Activated CD4-positive, alpha-beta T cell treated with anti-CD3 and anti-CD28 coated beads, Interleukin-2, amount 50 U/mL, for 24 hours (primary cell): ENCODE measurements at places on chromosomes 6 and 20.

DNA sequence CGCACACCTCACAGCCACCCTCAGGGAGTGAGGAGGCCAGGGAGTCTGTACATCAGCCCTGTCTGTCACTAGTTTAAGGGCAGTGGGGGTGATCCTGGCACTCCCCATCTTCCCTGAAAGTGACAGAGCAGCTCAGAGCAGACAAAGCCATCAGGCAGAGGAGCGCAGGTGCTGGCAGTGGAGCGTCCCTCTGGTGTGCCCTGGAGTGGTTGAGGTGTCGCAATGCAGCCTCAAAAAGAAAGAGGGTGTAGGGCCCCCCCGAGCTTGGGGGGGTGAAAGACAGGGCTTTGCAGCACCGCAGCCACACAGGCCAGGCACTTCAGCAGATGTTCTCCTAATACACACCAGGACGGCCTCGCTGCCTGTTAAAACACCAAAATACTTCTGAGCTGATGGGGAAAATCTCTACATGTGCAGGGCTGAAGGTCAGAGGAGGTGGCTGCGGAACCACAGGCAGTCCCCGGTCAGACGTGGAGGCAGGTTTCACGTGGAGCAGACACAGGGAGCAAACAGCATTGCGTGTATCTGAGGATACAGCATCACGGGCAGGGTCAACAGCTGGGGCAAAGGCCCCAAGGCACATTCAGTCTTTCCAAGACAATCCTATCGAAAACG is 69.5 kb downstream of the PREX1 start:
- DNase-seq, result no peak

- no peak for DNase-seq
These were observed 592.4 kb downstream of the RFPL4B start for GRCh38 chr6:112939563-112939962.

DNA sequence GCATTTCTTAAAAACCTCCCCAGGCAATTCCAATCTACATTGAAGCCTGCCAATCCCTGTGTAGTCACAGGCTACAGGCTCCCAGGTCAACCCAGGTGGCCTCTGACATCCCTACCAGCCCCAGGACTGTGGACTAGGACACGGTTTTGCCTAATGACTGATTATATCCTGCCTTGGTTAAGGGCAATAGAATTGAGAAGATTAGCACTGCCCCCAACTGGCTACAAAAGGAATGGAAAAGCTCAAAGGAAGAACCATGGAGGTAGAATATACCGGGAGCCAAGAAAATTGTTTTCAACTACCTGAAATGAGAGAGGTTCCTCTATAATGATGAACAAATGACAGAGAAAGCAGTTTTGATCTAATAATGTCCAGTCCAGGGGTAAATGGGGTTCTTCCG is 421.1 kb upstream of the AGPAT4 start:
- DNase-seq, result no peak

DNA sequence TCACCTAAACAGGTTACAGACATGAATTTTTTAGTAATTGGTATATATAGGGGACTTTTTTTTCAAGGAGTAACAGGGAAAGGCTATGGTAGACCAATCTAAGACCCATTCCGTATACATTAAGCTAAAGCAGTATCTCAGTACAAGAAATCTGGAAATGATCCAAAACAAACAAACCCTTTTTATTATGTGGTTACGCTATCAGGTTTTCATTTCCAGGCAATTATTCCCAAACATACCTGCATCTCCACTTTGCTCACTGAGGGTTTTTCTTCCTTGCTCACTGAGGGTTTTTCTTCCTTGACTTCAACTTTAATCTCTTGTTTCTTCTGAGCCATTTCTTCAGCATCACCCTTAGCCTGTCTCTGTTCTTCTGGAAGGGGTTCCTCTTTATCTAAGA is 107.3 kb downstream of the EPB41L2 start:
- no peak for DNase-seq

- DNase-seq, result no peak
These were observed 4.9 kb upstream of the YTHDF1 start for GRCh38 chr20:63220696-63221399.

GRCh38 chr6:111597291-111598086 is 8.2 kb downstream of the TRAF3IP2 start:
- no peak for DNase-seq

DNA sequence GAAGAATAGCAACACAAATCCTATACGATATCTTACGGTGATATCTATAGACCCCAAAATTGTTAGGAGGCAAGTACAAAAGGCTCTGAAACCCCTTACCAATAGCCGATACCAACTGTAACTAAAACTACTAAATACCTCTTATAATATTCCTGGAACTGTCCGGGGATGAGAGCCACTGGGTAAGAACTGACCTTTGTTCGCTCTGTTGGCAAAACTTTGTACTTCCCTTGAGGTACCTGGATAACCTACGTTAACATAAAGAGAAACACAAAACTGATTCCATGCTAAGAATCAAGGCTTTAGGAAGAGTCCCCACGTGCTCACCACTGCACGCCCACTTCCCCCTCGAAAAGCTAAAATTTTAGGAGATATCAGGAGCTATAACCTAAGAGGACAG is 9.7 kb downstream of the PHF10 start:
- DNase-seq, result no peak

DNA sequence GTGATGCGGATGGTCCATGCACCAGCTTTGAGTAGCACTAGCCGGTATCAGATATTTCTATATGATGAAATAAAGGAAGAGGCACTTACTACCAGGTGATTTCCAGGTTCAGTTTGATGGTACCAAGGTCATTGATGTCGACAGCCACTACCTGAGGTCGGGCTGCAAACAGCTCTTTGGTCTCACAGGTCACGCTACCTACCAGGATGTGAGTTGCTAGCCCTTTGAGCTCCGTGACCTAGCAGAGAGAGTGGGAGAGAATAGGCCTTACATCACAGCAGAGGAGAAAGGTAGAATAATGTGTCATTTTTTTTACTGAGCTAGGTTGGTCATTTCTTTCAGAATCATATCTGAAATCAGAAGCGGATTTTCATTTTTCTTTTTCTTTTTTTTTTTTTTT is 51.0 kb upstream of the ARMH2 start:
- DNase-seq, result no peak

GRCh38 chr6:8993111-8993510 is 557.8 kb upstream of the SLC35B3 start:
- DNase-seq, result no peak

GRCh38 chr20:34675561-34675960 is 1.3 kb downstream of the PIGU start:
- DNase-seq, result no peak

GRCh38 chr20:53530440-53530839 is 63.2 kb downstream of the ZNF217 start:
- DNase-seq, result no peak

DNA sequence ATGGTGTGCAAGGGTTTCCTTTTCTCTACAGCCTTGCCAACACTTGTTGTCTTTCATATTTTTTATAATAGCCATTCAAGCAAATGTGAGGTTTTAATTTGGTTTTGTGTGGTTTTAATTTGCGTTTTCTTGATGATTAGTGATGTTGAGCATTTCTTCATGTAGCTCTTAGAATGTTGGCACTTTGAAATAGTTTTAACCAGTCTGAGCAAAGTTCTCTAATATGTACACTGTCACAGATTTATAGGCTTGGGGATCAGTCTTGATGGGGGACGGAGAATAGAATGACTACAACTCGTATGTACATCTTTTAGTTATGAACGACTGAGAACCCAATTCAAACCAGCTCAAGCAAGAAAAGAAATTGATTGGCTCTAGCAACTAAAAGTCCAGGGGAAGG is 1003.1 kb downstream of the KIF16B start:
- no peak for DNase-seq

GRCh38 chr20:17653835-17654648 is 28.0 kb downstream of the RRBP1 start:
- DNase-seq, result no peak

GRCh38 chr20:23782366-23782983 is 31.7 kb upstream of the CST1 start:
- no peak for DNase-seq

- DNase-seq, result no peak
These were observed 12.3 kb upstream of the TRIM38 start for GRCh38 chr6:25950297-25950696.

DNA sequence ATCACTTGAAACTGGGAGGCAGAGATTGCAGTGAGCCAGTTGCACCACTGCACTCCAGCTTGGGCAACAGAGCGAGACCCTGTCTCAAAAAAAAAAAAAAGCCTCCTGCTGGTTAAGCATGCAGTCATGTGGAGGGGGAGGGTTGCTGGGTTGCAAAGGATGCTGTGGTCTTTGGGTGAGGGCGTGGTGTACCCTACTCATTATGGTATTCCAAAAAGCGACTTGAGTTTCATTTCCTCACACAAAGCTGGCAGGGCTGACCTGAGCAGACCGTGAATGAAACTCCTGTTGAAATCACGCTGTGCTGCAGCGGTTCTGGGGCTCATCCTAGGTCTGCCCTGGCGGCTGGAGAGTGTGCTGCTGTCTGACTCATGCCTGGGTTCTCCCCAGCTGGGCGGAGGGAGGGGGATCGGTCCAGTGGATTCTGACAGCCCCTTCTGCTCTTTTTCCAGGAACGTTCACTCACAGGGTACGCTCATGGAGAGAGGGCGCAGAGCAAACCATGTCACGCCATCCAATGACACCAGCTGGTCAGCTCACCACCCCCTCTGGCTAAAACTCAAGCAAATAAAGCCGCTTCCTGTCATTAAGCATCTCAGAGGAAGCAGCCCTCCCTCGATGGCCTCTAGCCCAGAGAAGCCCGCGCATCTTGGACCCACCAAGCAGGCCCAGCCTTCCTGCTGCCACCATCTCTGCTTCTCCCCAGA is 166.2 kb downstream of the SCML4 start:
- peak; percentile 10 for DNase-seq

DNA sequence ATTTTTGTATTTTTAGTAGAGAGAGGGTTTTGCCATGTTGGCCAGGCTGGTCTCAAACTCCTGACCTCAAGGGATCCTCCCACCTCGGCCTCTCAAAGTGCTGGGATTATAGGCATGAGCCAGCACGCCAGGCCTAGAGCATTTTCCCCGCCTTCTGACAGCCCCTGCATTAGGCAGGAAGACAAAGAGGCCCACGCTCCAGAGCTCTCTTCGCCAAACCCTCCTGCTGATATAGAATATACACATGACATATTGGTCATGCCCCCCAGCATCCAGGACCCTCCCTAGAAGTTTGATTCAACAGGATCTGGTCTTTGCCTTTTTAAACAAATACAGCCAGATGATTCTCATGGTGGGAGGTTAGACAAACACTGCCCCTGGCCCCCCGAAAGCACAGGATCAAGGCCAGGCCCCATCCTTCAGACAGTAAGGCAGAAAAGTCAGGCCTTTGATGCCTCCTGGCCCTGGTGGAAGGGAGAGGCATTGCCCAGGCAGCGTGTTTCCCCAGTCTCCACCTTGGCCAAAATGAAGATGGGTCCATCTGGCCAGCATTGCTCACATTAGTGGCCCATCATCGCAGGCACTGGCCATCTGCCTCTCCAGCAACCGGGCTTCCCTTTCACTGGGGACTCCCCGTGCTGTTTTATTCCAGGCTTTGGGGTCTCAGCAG is 4.4 kb downstream of the SULF2 start:
- no peak for DNase-seq

DNA sequence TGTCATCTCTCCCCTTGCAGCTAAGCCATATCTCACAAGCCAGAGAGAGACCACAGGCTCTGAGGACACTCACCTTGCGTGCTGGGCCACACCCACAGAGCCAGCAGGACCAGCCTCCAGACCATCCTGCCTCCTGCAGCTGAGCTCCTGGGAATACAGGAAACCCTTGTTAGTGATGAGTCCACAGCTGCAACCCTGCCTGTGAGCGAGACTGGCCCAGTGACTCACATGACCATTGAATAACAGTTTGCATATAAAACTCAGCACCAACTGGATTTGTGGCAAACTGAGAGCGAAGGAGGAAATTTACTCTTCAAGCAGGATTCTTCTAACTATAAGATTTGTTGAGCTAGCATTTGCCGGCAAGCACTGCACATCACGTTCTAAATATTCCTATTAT is 3.0 kb downstream of the THBS2 start:
- DNase-seq, result no peak

GRCh38 chr6:42404484-42404883 is 47.2 kb downstream of the TRERF1 start:
- peak; percentile 25 for DNase-seq

GRCh38 chr6:149834513-149835481 is 29.4 kb downstream of the LRP11 start:
- peak; percentile 52 for DNase-seq

DNA sequence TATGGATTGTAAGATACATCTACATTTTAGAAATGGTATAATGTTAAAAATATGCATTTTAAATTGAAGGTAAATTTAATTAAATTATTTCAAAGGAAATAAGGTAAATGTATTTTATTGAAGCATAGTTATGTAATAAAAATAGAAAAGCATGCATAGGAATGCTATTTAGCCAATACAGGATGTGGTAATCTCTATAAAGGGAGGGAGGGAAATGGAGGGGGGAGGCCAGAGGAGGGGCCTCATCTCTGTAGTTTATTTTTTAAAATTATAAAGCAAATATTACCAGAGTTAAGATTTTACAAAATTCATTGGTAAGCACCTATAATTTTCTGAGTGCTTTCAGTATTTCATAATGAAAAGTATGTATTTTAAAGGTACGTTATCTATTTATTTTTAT is 27.2 kb downstream of the SLC16A10 start:
- DNase-seq, result no peak

GRCh38 chr20:40758790-40759189 is 69.8 kb upstream of the MAFB start:
- DNase-seq, result no peak

GRCh38 chr6:14286144-14286543 is 168.6 kb downstream of the CD83 start:
- no peak for DNase-seq

DNA sequence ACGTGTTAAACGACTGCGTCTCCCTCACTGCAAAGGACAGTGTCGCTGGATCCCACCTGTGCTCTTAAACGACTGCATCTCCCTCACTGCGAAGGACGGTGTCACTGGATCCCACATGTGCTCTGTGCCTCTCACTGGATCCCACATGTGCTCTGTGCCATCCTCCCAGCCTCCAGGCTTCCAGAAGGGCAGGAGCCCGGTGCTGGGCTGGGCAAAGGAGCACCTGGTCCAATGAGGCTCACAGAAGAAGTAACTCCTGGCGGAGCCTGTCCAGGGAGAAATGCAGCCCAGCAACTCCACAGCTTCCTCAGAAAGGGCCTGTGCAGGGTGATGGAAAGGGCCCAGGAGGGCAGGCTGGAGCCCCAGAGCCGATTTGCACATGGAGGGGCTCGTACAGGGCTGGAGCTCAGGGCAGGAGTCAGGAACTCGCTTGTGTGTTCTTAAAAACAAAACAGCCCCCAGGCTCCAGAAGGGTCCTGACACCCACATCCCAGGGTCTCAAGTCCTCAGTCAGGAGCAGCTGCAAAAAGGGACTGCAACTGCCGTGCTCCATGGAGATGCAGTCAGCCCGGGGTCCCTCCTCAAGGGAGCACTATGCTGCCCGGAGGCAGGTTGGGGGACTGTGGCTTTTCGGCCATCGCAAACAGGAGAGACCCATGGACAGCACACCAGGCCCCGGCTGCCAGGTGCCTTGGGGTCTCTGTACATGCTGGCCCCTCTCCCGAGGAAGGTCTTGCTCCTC is 52.7 kb downstream of the DLL1 start:
- DNase-seq, result no peak

DNA sequence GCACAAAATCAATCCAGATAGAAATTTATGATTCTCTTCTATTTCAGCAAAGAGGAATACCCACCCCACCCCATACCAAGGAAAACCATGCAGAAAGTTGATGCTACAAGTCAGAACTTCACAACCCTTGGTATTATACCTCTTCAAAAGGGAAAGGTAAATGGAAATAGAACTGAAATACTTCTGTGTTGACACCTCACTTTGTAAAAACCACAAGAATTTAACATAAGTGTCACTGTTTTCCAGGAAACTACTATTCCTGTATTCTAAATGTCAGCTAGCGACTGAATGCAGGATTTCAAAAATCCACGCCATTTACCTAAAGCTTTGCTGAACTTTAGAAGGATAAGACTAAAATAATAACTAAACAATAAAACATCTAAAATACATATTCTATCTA is 3.6 kb downstream of the CPNE1 start:
- no peak for DNase-seq
